ENCODE measurements at places on chromosomes 5 and 9.

GRCh38 chr5:113548396-113548795 is 34.9 kb downstream of the YTHDC2 start:
- no peak for DNase-seq

DNA sequence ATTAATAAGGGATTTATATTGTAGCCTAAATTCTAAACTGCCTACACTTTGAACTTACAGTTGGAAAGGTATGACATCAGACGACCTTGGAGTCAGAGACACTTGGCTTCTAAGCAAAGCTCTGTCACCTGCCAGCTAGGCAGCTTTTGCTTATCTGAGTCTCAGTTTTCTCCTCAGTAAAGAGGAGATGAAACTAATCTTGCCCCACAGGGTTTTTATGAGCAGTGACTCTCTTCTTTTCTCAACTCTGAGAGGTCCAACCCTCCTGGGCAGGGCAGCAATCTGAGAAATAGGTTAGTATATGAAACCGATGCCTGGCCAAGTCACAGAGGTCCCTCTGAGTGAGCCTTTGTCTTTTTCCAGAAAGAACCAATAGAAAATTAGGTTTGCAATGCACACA is 53.9 kb downstream of the WDR36 start:
- DNase-seq = no peak

DNA sequence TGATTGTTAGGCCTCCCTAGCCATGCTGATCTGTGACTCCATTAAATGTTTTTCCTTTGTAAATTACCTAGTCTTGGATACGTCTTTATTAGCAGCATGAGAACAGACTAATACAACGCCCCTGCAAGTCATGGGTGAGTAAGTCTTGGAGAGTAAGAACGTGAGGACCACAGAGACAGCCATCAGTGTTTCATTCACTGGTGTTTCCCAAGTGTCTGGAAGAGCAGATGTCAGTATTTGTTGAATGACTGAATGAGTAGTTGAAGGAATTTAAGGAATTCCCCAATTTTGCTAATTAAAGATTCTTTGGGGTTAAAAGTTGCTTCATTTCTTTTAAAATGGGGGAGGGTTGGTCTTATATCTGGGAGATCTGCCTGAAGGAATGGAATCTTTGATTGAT is 178.8 kb downstream of the TRIO start:
- DNase-seq = no peak

- DNase-seq = no peak
These were observed 271.8 kb upstream of the SMARCA2 start for GRCh38 chr9:1743121-1743960.

DNA sequence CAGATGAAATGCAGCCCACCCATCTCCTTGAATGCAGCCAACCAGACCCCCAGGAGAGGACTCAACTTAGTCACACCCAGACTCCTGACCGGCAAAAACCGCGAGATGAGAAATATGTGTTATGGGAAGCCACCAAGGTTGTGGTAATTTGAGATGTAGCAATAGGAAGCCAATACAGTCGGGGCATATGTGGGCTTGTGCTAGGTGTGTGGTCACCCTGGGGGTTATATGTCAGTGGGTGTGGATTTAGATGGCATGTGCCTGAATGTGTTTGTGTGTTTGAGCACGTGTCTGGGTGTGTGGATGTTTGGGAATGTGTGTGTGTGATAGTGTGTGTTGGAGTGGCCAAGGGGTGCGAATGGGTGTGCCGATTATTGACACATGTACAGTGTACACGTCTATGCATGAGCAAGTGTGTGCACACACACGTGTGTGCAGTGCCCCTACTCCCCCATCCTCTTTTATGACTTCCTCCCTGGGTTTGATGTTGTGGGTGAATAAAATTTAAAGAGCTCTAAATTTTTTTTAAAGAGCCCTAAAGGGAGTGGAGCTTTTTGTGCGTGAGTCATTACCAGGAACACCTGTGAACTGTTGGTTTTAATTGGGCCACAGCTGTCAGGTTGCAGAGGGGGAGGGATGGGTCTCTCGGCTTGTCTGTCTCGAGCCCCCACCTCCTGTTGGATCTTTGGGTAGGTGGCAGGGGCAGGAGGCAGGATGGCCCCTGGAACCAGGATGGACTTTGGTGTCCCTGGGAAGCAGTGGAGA is 86.8 kb downstream of the LHX2 start:
- DNase-seq = peak; percentile 67

GRCh38 chr9:92100237-92100911 is 14.8 kb downstream of the SPTLC1 start:
- DNase-seq = peak; percentile 95

- no peak for DNase-seq
These were observed 1625.5 kb upstream of the CDH6 start for GRCh38 chr5:29568028-29568427.

DNA sequence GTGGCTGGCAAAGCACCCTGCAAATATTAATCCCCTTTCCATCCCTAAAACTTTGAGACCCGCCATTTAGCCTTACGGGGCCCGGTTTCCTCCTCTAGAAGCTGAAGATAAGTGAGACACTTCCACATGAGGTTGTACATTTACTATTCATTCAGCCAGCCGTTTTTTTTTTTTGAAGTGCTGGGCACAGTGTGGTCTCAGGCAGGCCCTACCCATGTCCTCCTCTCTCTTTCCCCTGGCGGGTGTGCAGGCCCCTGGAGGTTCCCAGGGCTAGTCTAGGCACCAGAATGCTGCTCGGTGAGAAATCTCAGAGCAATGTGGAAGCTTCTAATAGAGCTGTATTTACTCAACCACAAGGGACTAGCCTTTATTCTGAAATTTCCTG is 107.4 kb upstream of the LARP1 start:
- DNase-seq = no peak

- no peak for DNase-seq
These were observed at the start of gene PDCD1LG2 for GRCh38 chr9:5510360-5510931. Gene PDCD1LG2 (plus strand): TSS chr9:5510531. CDS start chr9:5522547, 12,016 bp downstream.

DNA sequence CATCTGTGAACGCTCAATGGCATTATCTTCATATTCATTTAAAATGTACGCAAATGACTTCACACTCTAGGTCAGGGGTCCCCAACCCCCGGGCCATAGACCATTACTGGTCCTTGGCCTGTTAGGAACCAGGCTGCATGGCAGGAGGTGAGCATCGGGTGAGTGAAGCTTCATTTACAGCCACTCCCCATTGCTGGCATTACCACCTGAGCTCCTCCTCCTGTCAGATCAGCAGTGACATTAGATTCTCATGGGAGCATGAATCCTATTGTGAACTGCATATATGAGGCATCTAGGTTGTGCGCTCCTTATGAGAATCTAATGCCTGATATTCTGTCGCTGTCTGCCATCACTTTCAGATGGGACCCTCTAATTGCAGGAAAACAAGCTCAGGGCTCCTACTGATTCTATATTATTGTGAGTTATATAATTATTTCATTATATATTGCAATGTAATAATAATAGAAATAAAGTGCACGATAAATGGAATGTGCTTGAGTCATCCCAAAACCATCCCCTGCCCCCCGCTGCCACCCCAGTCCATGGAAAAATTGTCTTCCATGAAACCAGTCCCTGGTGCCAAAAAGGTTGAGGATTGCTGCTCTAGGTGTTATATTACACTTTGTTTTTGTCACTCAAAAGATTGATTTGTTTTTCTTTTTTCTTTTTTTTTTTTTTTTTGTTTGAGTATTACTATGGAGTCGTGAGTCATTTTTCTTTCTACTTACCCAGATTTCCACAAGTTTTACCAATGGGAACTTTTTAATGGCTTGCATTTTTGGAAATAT is 127.2 kb downstream of the DOCK8 start:
- no peak for DNase-seq

GRCh38 chr5:65334077-65334476 is 147.6 kb downstream of the ADAMTS6 start:
- peak; percentile 30 for DNase-seq

GRCh38 chr9:111483439-111483857 is 735 bp downstream of the ECPAS start:
- DNase-seq = peak; percentile 78

- DNase-seq = peak; percentile 95
These were observed 548.6 kb upstream of the TLE4 start for GRCh38 chr9:79023134-79023580.

- peak; percentile 97 for DNase-seq
These were observed 283.1 kb downstream of the ADAMTS6 start for GRCh38 chr5:65198456-65199120.

- DNase-seq = peak; percentile 86
These were observed 71.5 kb downstream of the MRPS27 start for GRCh38 chr5:72248410-72248981.

- DNase-seq = no peak
These were observed 762.8 kb upstream of the GRAMD2B start for GRCh38 chr5:125660231-125660895.

- no peak for DNase-seq
These were observed 90.8 kb downstream of the EHMT1 start for GRCh38 chr9:137709411-137710101.
